ENCODE measurements at places on chromosomes 2 and 18.

DNA sequence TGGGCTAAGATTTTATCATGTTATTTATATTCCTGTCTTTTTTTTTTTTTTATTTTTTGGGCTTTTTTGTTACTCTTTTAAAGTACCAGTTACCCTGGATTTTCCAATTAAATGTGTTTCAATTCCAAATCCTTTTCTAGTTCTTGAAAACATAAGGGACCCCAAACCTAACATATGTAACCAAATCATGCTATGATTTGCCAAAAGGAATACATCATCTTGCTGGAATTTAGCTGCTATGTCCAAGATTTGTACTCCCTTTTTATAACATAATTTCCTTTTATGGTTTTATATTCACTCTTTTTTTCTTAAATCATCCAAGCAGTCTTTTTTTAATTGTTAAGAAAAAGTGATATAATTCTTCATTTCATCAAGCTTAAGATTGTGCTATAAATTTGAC, 60.9 kb upstream of the DSEL start:
- DNase-seq = no peak

- no peak for DNase-seq
These were observed 21.7 kb upstream of the ZBTB14 start for GRCh38 chr18:5317186-5317585.

DNA sequence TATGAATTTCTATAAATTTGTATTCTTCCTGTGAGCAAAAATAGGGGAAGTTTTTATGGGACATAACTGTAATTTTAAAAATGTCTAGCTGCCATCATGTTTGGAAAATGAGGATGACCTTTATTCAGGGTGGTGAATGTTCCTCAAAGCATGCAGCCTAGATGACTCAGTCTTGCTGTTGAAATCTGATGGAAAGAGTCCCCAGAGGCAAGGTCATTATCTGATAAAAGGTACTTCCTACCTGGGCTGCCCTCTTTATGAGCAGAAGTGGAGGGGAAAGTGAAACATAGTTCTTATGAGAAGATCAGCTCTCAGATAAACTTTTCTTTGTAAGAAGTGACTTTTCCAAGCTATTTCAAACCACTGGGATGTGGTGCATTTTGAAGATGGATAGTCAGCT, 1144.7 kb upstream of the PIK3C3 start:
- no peak for DNase-seq

DNA sequence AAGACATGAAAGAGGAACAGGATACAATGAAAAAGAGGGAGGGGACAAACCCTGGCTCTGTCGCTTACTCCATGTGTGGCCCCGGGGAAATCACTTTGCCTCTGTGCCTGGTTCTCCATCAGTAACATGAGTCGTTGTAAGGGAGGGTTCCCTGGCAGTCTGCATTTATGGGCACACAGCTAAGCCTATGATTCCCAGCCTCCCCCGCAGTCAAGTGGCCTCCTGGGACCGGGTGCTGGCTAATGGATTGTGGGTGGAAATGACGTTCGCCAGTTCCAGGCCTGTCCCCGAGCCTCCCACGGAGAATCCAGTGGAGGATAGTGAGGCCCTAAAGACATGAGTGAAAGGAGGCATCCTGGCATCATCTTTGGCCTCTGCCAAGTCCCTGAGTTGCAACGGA, 42.7 kb downstream of the SFXN5 start:
- no peak for DNase-seq

GRCh38 chr18:32420084-32420750, 50.5 kb downstream of the GAREM1 start:
- DNase-seq = no peak

DNA sequence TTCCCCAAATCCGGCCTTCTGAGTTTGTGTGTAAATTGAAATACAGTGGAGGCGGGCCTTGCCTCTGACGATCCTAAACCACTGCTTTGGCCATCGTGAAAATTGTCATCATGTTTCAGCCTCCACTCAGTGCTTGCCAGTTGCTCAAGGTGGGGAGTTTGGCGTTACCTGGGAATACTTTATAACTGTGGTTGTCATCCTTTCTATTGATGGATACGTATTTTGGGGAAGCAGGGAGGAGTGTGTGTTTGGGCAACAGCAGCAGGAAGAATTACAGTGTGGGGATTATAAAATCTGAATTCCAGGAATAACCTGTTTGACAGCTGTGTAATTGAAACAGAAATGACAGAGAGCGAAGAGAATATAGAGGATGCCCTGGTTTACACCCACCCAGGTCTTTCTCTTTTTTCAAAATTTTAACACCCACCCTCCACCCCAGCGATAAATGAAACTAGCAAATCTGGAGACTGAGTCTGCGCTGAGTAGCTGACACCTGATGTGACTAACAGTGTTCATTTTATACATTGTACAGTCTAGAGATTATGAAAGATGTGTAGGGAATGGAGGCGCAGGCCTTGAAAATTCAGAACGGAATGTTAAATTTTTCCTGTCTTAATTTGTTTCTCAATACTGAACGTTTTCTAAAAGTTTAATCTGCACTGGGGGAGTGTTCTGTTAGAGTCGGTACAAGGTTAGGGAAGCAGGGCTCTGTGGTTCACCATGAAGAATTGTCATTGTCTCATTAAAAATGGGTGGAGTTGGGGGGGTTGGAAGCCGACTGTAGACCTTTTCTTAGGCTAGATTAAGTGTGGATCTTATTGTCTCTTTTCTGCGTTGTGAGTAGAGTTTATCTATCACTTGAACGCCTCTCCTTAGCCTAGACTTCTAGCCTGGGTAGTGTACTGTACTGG, 1.6 kb downstream of the MAP4K4 start:
- peak; percentile 38 for DNase-seq

DNA sequence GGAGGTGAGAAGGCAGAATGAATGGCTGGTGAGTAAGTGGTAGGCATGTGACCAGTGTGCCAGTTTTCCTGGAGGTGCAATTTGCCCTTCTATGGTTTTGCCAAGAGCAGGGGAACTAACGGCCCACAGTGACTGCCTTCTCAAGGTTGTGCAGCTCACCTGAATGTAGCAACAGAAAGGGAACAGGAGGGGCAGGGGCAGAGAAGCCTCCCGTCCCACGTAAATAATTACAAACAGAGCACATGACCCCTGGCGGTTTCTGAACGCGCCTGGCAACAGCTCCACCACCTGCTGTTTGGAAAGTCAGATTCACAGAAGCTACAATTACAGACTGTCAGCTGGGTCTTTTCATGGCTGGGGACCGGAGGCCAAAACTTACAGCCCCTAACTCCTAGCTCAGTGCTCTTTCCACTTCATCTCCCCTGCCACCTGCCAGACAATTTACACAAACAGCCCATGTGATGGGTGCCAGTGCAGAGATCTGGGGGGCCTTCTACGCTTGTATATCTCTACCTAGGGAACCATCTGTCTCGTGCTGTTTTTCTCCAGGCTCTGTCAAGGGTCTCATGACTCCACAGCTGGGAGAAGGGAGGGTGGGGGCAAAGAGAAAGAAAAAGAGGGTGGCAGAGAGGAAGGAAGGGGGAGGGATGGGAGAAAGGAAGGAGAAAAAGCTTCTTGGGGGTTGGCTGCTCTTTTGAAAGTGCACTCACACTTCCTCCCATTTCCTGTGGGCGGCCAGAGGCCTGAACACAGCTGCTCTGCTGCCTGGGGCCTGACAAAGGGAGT, 69.6 kb downstream of the POLR1A start:
- DNase-seq = peak; percentile 74

GRCh38 chr2:182080493-182080892, 94.8 kb downstream of the PPP1R1C start:
- DNase-seq = no peak

DNA sequence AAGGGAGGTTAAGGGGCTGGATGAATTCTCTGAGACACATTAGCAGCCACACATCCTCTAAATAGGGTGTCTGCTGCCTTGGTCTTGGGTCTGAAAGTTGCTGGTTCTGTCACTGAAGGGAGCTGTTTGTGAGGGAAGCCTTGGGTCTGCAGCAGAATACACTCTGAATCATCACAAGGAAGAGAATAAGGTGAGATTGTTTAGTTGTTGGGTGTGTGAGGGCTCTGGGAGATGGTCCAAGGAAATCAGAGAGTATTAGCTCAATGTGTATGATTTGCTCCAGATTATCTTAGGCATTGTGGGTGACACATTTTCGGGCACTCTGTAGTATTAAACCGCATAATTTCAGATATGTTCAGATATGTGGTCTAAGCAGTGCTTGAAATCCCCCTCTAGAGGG, 548.5 kb downstream of the SLC4A3 start:
- DNase-seq = no peak

DNA sequence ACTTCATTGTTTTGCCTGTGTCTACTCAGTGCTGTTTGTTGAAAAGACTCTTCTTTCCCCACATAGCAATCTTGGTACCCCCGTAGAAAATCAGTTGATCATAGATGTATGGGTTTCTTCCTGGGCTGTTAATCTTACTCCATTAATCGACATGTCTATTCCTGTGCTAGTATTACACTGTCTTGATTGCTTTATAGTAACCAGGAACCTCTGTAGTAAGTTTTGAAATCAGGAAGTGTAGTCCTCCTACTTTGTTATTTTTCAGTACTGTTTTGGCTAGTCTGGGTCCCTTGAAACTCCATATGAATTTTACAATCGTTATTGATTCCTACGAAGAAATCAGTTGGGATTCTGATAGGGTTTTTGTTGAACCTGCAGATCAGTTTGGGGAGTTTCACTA, 78.8 kb upstream of the FAM136A start:
- DNase-seq = no peak

GRCh38 chr18:23526501-23527063, 23.3 kb downstream of the RMC1 start:
- DNase-seq = no peak

- DNase-seq = no peak
These were observed 483.0 kb upstream of the FSIP2 start for GRCh38 chr2:185255566-185255965.

DNA sequence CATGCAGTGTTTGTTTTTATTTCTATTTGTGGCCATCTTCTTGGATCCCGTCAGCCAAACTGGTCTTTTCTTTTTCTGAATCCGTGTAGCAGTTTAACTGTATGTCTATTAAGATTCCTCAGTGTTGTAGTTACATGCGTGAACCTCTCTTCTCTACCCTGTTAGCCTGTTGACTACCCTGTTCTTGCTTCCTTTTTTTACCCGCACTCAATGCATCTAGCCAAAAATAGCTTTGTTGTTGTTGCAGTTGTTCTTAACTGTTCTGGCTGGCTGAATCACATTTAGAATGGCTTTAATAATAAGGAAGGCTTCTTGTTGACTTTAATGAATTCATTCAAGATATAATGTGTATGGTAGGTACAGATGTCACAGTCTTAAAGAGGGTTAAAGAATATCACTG, 137.1 kb downstream of the LCLAT1 start:
- DNase-seq = no peak

DNA sequence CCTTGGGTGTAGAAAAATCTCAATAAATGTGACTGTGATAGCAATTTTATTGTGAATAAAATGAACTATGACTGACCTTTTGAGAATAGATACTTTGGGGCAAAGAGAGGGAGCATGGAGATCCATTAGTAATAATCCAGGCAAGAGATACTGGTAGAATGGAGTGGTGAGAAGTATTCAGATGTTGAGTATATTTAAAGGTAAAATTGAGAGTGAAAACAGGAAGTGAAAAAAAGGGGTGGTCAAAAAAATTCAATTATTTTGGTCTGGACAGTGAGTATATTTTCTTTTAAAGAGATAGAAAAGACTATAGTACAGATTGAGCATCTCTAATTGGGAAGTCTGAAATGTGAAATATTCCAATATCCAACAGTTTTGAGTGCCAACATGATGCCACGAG, 1515.6 kb upstream of the NXPH2 start:
- no peak for DNase-seq

- DNase-seq = no peak
These were observed 756.6 kb downstream of the RNF144A start for GRCh38 chr2:7673853-7674252.

DNA sequence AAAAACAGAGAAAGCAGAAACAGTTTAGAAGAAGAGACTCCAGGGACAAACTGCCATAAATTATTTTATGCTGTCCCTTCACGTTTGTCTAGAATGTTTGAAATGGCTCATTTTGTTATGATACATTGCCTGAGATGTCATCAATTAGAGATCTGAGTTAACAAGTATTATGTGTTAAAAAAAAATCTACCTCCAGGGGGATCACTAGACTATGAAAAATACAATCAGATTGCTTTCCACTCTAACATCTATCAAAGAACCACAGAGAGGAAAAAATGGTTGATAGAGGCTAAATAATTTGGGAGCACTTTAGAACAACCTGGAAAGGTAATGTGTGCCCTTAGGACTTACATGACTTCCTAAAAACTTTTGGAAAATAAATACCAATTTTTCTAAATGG, 103.8 kb upstream of the CCDC150 start:
- no peak for DNase-seq

- no peak for DNase-seq
These were observed 97.4 kb upstream of the UPP2 start for GRCh38 chr2:158004126-158004764.

GRCh38 chr2:138960191-138960590, 180.0 kb upstream of the NXPH2 start:
- no peak for DNase-seq

DNA sequence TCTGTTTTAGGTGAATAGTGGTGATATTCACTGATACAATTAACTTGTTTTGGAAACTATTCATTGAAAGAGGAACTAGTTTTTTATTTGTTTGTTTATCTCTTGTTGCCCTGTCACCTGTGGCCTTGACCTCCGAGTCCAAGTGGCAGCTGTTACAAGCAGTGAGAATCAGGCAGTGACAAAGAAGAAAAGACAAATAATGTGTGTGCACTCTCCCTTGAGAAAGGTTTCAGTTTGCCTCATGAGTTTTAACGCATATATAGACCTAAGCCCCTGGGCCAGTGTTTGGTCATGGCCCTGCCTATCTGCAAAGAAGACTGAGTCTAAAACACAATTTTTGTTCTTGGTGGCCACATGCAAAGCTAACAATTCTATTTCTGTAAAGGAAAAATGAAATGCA, 15.3 kb downstream of the KYNU start:
- DNase-seq = no peak

DNA sequence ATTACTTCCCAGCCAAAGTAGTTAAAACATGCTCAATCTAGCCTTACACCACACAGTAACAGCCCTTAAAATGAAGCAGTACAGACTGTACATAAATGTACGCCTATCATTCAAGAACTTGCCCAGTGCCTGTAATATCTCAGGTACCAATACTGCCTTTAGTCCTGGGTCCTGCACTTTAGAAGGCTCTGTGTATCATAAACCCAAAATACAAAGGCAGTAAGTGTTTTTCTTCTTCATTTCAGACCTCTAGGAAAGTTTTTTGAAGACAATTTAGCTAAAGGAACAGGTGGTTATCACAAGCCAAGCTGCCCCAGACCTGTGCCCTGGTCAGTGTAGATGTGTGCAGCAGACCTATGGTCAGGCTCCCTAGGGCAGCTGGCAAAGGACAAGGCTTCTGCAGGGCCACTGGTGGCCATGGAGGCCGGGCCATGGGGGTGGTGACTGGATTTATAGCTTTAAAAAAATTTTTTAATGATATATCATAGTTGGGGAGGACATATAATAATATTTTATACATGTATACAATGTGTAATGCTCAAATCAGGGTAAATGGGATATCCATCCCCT, 18.8 kb downstream of the LPIN2 start:
- no peak for DNase-seq

All from CD4-positive, alpha-beta T cell treated with Interleukin-21 for 1 hour (primary cell).